ENCODE measurements at places on chromosomes 4 and X.

DNA sequence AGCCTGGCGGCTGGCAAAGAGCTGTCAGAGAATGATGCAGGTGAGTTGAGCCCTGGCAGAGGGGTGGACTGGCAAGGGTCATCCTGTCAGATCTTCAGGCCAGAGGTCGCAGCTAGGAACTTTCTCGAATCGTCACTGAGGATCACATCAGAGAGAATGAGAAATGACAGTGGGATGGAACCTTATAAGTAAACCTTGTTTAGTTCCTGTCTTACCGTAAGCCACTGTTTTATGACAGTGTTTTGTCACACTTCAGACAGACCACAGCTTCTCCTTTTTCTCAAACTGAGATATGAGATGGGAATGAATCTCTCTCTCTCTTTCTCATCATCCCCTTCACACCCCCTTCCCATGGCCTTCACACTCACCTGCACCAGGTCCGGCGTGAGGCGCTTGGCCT, 9.3 kb downstream of the DIPK2B start:
- no peak for DNase-seq

- no peak for DNase-seq
Measured at GRCh38 chr4:141193516-141194034, 27.1 kb upstream of the ZNF330 start.

DNA sequence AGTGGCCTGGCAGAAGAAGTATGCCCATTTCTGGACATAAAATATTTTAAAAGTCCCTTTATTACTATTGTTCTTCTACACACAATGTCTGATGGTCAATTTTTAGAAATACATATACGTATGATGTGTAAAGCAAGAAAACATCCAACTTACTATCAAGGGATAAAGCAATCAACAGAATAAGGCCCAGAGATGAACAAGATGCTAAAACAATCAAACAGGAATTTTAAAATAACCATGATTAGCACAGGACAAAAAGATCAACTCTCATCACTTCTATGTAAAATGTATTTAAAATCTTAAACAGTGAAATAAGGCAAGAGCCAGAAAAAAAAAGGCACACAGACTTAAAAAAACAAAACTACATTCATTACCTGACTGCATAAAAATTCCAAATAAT, 60.9 kb downstream of the MTNR1A start:
- no peak for DNase-seq

- peak; percentile 26 for DNase-seq
Measured at GRCh38 chr4:142817442-142817841, 28.7 kb downstream of the INPP4B start.

- DNase-seq, result no peak
Measured at GRCh38 chr4:70515367-70516250, 2.8 kb upstream of the AMTN start.

- DNase-seq, result no peak
Measured at GRCh38 chr4:146637621-146638332, 916 bp upstream of the POU4F2 start.

DNA sequence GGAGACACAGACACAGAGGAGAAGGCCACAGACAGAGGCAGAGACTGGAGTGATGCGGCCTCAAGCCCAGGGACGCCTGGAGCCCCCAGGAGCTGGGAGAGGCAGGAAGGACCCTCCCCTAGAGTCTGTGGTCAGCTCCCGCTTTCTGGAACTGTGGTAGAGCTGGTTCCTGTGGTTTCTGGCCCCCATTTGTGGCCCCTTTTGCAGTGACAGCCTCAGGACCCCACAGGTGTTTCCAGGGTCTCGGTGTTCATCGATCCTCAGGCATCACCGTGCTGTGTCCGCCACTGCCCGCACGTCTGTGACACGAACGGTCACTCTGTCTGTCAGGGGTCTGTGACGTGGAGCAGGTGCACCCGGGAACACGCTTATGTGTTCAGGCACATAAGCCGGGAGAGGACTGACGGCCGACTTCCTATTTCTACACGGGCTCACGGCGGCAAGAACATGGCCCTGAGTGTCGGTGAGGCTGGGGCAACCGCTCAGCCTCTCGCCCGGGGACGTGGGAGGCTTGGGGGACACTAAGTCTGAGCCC, 7.9 kb downstream of the GTPBP6 start:
- DNase-seq, result no peak

GRCh38 chr4:152072001-152072485, 311.2 kb upstream of the GATB start:
- DNase-seq, result no peak

- DNase-seq, result no peak
Measured at GRCh38 chrX:49198540-49199314, 1.3 kb downstream of the SYP start.

DNA sequence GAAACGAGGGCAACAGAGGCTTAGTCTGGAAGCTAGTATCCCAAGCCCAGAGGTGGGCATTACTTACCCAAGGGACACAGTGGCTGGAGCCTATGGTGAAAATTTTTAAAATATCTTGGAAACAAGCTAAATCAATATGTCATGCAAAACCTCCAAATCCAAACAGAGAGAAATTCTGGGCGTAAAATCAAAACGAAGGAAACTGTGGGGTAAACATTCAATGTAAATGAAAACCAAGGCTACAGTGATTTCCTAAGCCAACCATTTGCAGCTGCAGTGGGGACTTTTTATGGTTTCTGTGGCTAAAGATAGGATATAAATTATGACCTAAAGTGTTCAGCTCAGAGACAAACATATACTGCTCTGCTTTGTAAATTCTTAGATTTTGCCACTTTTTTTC, 507.7 kb upstream of the DIAPH2 start:
- no peak for DNase-seq

- no peak for DNase-seq
Measured at GRCh38 chr4:26029568-26030131, 115.6 kb downstream of the SMIM20 start.

DNA sequence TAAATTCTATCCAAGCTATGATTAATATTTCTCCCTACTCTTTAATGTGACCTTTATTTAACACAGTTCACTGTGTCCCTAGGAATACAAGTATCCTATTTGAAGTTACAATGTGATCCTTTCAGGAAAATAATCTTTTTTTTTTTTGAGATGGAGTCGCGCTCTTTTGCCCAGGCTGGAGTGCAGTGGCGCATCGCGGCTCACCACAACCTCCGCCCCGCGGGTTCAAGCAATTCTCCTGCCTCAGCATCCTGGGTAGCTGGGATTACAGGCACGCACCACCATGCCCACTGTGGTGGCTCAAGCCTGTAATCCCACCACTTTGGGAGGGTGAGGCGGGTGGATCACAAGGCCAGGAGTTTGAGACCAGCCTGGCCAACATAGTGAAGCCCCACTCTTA, 21.9 kb downstream of the TBCK start:
- no peak for DNase-seq

GRCh38 chr4:54971474-54971950, 153.9 kb downstream of the KDR start:
- DNase-seq, result no peak

DNA sequence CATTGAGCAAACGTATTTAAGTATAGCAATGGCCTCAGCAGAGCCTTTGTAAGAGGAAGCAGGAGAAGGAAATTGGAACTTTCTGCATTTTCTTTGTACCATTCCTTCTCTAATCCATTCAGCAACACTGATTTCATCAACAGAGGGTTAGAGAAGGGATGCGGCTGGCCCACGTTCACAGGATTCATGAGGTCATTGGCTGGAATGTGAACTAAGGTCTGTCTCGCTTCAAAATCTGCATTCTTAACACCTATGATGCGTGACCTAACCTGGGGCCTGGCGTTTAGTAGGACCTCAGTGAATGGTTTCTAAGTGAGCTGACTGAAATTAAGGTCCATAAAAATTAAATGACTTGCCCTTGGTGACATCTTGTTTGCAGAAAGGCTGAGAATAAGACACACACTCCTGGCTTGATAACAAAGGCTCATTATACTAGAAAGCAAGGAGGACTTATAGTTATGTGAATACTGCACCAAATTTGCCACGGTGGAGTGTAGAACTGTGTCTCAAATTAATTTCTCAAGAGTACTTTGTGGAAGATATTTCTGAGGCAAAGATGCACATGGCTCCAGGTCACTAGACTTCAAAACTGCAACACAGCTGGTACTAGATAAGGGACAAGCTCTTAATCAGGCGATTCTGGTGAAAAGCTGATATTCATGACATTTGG, 25.4 kb downstream of the FGFBP1 start:
- DNase-seq, result no peak

DNA sequence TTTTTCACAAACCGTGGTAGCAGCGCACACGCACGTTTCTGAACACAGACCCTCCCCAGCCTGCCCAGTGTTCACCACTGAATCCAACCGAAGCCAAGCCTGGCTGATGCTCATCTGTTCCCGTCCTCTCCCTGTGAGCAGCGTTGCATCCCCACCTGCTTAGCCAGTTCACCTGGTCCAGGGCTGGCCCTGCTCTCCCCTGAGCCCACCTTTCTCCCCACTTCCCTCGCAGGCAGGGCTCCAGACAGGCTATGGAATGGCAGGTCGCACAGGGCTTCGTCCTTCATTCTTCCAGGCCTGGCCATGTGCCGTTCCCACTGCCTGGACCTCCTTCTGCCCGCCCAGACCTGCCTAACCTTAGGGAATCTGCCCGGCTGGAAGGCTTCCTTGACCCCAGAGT, 246.9 kb downstream of the EVC2 start:
- no peak for DNase-seq

GRCh38 chr4:144709159-144709558, 63.2 kb downstream of the HHIP start:
- no peak for DNase-seq

DNA sequence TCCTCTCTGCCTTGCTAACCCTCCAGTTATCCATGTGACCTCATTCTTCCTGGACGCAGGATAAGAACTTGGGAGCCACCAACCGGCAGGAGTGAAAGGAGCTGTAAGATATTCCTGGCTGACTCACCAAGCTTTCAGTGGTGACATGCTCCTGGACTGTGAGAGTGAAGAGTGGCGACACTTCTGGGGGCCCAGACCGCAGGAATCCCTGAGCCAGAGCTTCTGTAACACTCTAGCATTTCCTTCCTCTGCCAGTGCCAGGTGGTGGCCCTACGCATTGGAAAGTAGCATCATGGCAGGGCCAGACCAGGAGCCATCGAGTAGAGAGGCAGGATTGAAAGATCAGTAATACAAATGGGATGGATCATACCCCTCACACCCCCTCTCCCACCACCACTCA, 474.3 kb downstream of the ACTRT1 start:
- DNase-seq, result no peak

- DNase-seq, result no peak
Measured at GRCh38 chr4:152678841-152679240, 956 bp downstream of the TMEM154 start.

GRCh38 chr4:173499658-173500535, 30.1 kb downstream of the HAND2 start:
- DNase-seq, result no peak

- no peak for DNase-seq
Measured at GRCh38 chr4:6196324-6196723, 4.0 kb downstream of the JAKMIP1 start.

- DNase-seq, result no peak
Measured at GRCh38 chr4:3364634-3365314, 72.0 kb downstream of the RGS12 start.

- DNase-seq, result no peak
Measured at GRCh38 chrX:104270916-104271512, 16.3 kb upstream of the ESX1 start.

DNA sequence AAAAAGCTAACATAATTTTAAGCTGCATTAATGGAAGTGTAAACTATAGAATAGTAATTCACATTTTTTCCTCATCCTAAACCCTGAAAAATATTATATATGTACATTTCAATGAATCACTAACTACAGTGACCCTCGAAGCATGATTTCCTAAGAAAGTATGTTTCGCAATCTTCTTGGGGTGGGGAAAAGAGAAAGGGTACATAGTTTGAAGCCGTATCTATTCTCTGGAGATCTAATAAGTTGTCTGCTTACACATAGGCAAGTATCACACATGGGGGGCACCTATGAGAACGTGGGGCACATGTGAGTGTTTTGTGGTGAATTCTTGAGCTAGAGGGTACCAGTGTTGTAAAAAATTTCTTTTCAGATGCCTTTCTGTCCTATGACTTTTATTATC, 71.2 kb downstream of the JADE1 start:
- no peak for DNase-seq

DNA sequence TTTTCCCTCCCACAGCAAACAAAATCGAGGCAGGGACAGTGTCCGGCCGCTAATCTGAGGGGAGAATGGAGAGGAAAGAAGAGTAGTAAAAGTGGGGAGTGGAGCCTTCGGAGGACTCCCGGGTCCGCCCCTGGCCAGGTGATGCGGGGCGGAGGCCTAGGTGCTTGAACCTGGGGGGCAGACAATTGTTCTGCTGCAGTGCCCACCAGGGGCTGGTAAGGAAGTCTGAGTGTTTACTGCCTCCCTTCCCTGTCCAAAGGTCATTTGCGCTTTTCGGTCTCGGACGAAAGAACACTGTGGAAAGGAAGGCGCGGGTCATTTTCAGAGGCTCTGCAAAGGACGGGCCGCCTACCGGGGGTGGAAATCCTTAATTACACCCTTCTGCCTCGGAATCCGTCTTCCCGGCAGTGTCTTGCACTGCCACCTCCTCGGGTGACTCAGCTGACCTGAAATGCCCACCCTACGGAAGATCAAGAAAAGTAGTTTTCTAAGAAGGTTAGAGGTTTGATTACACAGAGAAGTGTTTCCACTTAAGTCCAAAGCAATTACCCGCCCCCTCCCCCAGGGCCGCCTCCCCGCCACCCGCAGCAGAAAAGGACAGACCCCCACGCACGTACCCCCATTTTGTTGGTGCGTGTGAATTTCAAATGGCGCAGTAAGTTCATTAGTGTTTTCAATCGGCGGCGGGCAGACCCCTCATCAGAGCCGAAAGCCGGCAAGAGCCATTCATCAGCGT, 99.9 kb upstream of the TENM3 start:
- no peak for DNase-seq

DNA sequence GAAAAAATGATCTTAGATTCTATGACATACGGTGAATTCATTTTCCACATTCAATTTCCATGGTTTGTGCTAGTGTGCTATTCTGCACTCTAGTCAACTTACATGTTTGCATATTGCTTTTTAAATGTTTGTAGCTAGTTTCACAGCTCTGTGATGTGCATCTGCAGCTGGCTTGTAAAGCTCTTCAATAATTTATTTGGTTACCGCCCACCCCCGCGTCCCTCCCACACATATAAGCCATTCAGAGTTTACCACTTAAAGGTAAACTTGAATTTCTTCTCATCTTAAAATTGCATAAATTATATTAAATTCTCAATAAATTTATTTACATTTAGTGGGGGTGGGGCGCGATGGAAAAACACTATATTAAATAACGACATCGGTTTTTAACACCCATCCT, 291 bp upstream of the NBDY start:
- DNase-seq, result no peak

DNA sequence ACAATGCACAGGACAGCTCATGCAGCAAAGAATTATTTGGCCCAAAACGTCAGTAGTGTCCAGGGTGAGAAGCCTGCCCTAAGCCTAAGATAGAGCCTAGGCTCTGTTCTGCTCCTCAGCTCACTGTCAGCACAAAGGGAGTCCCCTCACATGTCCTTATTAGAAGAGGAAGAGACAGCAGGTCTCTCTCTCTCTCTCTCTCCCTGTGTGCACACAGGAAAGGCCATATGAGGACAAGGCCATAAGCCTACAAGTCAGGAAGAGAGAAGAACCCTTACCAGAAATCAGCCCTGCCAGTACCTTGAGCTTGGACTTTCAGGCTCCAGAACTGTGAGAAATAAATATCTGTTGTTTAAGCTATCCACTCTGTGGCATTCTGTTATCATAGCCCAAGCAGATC, 20.4 kb downstream of the FAM184B start:
- DNase-seq, result no peak

GRCh38 chr4:12712648-12713339, 771.3 kb downstream of the RAB28 start:
- no peak for DNase-seq

GRCh38 chrX:143027275-143027674, 1.5 kb downstream of the SPANXN4 start:
- DNase-seq, result no peak
